Renal cortical epithelial cell (primary cell): ENCODE measurements at places on chromosomes 4 and X.

DNA sequence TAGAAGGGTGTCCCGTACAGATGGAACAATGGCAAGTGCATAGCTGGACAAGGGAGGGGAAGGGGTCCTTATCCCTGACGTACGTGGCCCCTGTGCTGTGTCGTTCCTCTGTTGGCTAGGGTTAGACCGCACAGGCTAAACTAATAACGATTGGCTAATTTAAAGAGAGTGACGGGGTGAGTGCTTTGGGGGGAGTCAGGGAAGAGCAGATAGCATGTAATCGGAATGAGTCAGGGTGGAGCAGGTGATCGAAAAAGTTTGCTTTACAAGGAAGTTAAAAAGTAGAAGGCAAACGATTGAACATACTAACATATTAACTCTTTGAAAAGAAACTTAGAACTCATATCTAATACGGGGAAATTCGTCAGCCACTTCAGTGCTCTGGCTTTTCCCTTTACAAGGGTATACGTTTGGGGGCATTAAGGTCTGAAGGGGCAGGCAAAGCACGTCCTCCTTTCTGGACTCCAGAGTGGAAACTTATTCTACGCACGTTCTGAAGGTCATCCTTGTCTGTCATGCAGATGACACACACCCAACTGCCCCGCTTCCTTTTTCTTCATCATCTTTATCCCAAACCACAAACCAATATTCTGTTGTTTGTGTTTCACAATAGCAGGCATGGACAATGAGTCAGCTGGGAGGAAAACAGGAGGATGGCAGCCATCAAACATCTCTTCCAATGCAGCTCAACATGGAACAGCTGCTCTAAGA, 10.2 kb upstream of the CRLF2 start:
- no peak for DNase-seq

DNA sequence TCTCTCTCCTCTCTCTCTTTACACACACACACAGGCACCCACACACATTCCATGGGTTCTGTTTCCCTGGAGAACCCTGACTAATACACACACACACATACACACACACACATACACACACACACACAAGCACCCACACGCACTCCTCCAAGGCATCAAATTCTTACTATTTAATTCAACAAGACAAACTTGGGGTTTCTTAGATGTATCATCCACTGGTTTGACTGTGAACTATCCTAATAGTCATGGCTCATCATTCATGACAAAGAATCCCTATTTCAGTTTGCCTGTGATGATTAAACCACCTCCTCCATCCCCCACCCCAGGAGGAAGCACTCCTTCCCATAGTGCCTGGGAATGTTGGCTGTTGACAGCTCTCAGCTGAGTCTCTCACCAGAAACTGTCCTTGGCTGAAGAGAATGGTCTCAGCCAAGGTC, 98.2 kb downstream of the USP46 start:
- peak; percentile 63 for DNase-seq

GRCh38 chrX:123788744-123789143, 55.9 kb upstream of the THOC2 start:
- no peak for DNase-seq

DNA sequence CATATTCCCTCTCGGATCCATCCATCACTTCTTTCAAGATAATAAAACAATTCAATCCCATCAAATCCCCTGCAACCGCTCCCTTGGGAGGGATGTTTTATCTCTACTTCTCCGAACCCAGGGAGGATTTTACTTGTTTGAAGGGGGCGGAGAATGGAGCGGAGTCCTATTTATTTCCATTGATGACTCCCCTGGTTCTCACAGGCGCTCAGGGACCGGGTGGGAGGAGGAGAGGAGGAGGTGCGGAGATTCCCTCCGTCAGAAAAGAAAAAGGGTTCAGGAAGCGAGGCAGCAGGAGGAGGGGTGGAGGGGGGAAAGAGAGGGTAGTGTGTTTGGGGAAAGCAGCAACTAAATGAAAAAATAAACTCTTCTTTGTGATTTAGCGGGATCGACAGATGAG, 2.1 kb downstream of the NDNF start:
- no peak for DNase-seq

GRCh38 chr4:47543331-47543730, 58.3 kb downstream of the ATP10D start:
- no peak for DNase-seq

GRCh38 chrX:43661521-43662240, 5.6 kb downstream of the MAOA start:
- DNase-seq, result peak; percentile 40

GRCh38 chrX:9227276-9227675, 193.3 kb upstream of the FAM9B start:
- no peak for DNase-seq

DNA sequence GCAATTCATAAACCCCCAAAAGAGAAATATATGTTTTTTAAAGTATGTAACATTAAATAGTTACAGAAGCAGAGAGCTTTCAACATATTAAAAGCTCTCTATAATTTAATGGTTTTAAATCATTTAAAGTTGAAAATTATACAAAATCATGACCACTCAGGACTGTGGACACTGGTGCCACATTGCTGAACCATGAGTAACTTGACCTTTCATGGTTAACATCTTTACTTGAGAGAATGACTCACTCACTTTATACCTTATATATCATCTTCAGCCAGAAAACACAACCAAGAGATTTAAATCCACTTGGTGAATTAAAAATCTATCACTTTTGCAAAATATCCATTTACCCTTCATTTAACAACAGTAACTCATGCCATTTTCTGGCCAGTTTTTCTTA, 584.3 kb upstream of the SMIM31 start:
- DNase-seq, result peak; percentile 77

- DNase-seq, result no peak
These were observed 2.5 kb downstream of the ARSJ start for GRCh38 chr4:113976741-113977525.

DNA sequence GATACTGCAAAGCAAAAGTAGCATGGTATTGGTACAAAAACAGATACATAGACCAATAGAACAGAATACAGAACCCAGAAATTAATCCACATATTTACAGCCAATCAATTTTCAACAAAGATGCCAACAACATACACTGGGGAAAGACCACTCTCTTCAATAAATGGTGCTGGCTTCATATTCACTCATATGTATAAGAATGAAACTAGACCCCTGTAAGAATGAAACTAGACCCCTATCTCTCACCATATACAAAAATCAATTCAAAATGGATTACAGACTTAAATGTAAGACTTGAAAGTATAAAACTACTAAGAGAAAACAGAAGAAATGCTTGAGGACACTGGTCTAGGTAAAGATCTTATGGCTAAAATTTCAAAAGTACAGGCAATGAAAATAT, 19.3 kb downstream of the TLR6 start:
- DNase-seq, result no peak

- DNase-seq, result no peak
These were observed 74.3 kb downstream of the RBM47 start for GRCh38 chr4:40555176-40555900.

GRCh38 chrX:41563876-41564275, 116.7 kb downstream of the NYX start:
- DNase-seq, result no peak

GRCh38 chr4:150235808-150236271, 157.6 kb downstream of the DCLK2 start:
- DNase-seq, result peak; percentile 49

- peak; percentile 89 for DNase-seq
These were observed 26.9 kb upstream of the BEX4 start for GRCh38 chrX:103187953-103188475.

- DNase-seq, result peak; percentile 12
These were observed 26.0 kb downstream of the CAPN6 start for GRCh38 chrX:111244235-111244750.

GRCh38 chr4:157291071-157291470, 70.5 kb downstream of the GRIA2 start:
- peak; percentile 19 for DNase-seq

DNA sequence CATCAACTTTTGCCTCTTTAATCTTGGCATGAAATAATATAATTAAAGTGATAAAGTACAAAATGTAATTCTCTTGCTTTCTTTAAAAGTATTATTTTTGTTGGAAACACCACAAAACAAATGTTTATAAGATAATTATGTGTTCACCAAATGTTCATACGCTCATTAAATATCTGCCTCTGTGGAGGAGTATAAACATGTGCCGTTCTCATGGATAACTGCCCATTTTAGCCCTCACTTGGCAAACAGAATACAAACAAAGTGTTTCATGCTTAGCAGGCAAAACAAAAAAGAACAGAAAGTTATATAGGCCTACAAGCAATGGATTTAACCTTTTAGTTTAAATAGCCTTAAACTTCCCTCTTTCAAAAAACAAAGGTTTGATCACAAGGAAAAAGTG, 800.5 kb upstream of the DIAPH2 start:
- no peak for DNase-seq

DNA sequence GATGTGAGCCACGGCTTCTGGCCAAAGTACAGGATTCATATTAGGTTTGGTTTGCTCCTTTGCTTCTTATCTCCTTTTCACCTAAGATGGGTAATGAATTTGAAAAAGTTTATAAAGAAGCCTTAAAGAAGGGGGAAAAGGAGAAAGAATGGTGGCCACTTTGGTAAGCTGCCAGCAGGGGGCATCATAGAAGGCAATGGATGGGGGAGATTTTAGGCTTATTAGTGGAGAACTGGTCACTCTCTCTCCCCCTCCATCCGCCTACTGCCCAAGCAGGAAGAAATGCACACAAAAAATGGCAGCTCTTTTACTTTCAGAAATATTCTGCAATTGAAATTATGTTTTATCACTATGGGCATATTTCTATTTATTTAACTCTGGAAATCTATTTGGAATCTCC, 32.0 kb downstream of the SPARCL1 start:
- DNase-seq, result no peak

DNA sequence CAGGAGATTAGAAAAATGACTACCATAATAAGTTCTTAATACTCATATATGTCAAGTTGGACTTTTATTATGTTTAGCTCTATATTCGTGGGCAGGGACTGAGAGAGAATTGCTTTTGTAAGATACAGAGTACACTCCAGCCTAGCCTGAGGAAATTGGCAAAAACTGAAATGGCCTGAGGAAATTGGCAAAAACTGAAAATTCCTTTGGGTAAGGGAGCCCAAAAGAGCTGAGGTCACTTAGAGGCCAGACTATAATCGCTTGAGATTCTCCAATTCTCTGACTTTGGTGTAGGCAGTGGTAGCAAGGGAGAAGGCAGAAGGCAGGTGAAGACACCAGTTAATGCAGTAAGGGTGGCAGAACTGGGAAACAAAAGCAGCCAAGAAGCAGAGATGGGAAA, 124.5 kb upstream of the HCCS start:
- DNase-seq, result no peak

- peak; percentile 7 for DNase-seq
These were observed 377.9 kb upstream of the EMCN start for GRCh38 chr4:100895556-100896197.

GRCh38 chr4:109592367-109592766, 32.3 kb downstream of the MCUB start:
- peak; percentile 44 for DNase-seq

- no peak for DNase-seq
These were observed 27.5 kb upstream of the CXCL13 start for GRCh38 chr4:77578145-77578544.

DNA sequence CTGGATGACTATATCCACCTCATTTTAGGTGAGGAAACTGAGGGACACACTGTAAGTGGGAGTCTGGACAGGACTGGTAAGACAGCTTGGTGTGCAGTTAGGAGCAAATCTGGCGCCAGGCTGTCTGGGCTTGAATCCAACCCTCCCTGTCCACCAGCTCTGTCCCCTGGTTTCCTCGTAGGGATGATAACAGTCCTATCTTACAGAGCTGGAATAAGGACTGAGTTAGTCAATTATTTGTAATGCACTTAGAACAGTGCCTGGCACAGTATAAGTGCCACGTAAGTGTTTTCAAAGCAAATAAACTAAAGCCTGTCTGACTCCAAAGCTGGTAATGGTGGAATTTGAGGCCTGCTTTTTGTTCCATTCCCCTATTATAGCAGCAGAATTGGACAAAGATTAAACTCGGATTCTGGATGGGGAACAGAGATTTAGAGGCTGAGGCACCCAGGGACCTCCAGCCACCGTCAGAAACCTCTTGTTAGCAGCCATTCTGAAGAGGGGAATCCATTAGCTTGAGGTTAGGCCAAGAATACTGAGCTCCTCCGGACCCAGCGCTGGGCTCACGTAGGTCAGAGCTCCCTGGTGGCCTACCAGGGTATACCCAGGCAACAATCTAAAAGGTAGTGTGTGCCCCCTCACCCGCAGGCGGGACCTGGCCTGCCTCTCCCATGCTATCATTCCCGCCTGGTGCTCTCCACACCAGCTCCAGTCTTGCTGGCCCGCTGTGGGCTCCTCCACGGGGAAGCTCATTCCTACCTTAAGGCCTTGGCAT, 102.1 kb downstream of the UCHL1 start:
- DNase-seq, result no peak

GRCh38 chrX:46838974-46839480, 2.2 kb downstream of the RP2 start:
- DNase-seq, result no peak

GRCh38 chrX:8657883-8658282, 74.1 kb downstream of the ANOS1 start:
- no peak for DNase-seq

DNA sequence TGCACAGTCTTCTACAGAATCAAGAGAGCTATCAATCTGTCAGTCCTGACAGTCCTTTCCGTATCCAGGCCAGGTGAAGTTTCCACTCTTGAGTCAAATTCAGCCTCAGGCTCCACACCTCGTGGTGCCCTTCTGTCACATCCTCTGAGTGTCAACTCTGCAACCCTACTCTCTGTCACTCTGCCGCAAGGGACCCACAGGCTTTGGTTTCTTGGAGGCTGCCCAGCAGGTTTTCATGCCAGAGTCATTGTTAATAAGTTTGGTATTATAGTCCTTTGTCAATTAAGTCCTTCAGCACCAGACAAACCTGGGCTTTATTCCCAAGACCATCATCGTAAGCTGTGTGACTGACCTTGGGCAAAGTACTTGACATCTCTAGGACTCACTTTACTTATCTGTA, 83.4 kb upstream of the KLHL13 start:
- no peak for DNase-seq

GRCh38 chrX:101022020-101022419, 29.9 kb downstream of the TRMT2B start:
- no peak for DNase-seq

- no peak for DNase-seq
These were observed 139.8 kb downstream of the HS6ST2 start for GRCh38 chrX:132818638-132819037.

DNA sequence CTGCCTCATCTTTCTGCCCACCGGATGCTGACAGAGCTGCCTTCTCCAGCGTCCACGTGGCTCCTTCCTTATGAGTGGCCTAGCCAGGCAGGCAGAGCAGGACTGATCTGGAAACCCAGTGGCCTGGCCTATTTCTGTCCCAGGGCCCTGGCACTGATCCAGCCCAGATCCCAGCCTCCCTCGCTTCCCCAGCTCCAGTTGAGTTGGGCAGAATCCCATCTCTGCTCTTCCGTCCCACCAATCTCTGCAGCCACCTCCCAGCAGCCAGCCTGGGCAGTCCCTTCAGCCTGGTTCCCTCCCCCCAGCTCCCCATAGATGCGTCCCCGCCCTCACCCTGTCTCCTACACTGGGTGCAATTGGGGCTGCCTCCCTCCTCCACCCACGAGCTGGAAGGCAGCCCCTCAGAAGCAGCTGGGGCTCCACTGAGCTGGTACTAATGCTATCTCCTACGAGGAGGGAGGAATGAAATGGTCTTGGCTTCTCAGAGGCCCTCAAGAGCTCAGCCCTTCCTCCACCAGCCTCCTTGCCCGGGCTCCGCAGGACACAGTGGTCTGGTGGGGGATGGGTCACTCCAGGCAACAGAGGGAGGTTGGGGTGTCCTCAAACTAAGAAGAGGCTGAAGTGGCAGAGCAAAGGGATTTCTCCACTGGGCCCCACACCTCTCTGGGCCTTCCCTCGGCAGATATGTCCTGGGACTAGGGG, 94.2 kb downstream of the PJA1 start:
- DNase-seq, result no peak
